Activated CD4-positive, alpha-beta T cell treated with anti-CD3 and anti-CD28 coated beads for 36 hours (primary cell): ENCODE measurements at places on chromosomes 3 and 15. TPM values are rescaled to one million over a fixed set of nuclear protein-coding genes. Genes with fewer than 3 reads are reported as not detected.
A peak's percentile ranks its signal among the peaks of the same experiment; 100 is the strongest.

The LTK gene
- 0.11 TPM for total RNA-seq

The ERICH6 gene
- total RNA-seq, result 0.58 TPM

The PCOLCE2 gene
- 0.39 TPM for total RNA-seq

The GOLGA8S gene
- not detected for total RNA-seq

The SERINC4 gene
- 0.46 TPM for total RNA-seq

The ZMYND10 gene
- 1.3 TPM for total RNA-seq

The UBE2E2 gene
- total RNA-seq, result 13.5 TPM

The NOX5 gene
- not detected for total RNA-seq

The TCTA gene
- 9.4 TPM for total RNA-seq

The GP9 gene
- total RNA-seq, result not detected

The A4GNT gene
- total RNA-seq, result not detected

The CDCP1 gene
- 3.7 TPM for total RNA-seq

The NUP210 gene
- 123 TPM for total RNA-seq

The GP5 gene
- total RNA-seq, result 0.39 TPM

The NPAP1 gene
- not detected for total RNA-seq

DNA sequence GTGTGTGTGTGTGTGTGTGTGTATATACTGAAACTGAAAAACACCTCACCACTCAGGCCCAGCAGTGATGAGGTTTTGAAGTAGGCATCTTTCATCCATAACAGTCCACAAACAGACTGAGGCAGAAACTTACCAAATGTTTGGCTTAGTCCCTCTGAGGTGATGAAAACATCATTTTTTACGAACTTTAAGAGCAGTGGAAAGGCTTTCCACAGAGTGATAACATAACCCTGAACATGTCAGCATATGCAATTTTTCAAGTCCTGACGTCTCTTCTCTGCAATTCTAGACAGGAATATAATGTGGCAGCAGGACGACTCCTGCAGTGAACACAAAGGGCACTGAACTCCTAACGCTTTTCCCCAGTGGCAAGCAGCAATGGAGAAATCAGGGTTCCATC lies 247.0 kb upstream of the THBS1 start:
- DNase-seq, result no peak

DNA sequence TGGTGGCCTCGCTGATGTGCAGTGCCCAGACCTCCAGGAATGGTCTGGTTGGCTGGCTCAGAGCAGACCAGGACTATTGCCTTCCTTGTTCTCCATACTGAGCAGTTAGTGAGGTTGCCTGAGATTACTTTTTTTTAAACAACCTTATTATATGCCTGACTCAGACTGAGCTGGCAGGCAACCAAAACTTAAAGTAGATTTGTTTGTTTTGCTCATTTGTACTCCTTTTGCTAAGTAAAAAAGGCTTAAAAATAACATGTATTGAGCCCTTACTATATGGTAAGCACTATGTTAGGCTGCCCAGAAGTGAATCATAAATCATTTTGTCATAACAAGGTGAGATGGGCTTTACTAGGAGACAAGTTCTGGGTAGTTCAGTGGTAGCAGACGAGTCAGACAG lies 92.4 kb downstream of the GHSR start:
- DNase-seq, result no peak

DNA sequence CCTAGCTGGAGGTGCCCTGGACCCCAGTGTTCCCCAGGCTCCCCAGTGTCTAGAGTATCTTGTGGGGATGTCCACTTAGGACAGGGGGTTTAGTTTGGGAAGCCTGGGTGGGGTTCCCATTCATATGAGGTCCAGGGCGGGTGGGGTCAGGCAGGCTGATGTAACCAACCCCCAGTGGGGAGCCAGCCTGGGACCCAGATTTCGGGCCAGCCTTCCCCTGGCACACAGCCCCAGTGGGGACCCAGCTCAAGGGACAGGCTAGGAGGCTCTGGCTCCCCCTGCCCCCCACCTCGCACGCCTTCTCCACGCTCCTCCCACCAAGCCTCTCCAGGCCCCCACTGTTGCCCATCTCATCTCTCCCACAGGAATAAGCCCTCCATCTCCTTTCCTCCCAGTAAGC lies 323.5 kb downstream of the UACA start:
- no peak for DNase-seq

GRCh38 chr15:64348455-64348854 lies 7.5 kb downstream of the CSNK1G1 start:
- no peak for DNase-seq

GRCh38 chr15:99037646-99038045 lies 30.1 kb upstream of the PGPEP1L start:
- no peak for DNase-seq

DNA sequence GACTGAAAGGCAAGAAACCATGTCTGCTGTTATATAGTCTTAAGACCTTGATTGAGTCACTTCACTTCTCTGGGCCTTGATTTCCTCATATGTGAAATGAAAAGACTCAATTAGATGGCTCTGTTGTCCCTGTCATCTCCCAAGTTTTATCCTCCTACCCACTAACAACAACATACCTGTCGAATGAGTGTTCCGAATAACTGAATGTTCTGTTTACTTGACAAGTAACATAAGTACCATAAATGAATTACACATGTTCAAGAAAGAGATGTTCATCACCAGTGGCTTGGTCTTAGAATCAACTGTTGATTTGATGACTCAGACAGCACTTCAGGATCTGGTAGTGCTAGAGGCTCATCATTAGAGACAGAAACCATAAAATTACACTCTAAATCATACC lies 311.7 kb downstream of the VPS13C start:
- no peak for DNase-seq

DNA sequence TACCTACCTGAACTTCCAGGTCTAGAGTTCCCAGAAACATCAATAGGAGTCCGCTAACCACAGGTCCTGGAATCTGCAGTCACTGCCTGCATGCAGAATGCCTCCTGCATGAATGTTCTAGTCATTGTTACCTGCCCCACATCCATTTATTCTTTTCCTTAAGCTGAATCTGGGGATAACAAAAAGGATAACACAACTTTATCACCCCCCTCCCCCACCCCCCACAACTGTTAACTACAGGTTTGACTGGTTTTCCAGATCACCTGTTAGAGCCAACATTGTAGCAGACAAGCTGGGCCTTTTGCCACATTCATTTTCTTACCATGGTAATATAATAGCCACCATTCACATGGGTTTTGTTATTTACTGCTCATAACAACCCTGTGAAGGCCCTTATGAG lies 4.6 kb upstream of the CTSH start:
- no peak for DNase-seq

DNA sequence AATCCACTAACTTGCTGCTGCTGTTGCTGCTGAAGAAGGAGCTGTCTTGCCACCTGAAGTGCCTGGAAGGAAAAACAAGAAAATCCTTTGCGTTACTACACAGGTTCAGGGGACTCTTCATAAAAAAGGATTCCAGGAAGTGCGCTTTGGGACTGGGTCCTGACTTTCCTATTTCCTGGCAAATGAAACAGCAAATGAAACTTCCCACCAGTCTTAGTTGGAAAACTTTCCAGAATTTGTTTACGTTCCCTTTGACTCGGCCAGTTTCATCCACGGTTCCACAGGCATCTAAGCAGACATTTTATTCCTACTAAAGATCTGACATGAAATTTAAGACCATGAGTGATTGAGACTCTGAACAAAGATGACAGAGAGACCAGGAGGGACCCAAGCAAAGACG lies 471.0 kb downstream of the FOXP1 start:
- no peak for DNase-seq

GRCh38 chr15:35548435-35548834 lies 2.5 kb upstream of the DPH6 start:
- DNase-seq, result no peak

- no peak for DNase-seq
These were observed 56.4 kb upstream of the KCNMB2 start for GRCh38 chr3:178479860-178480259.

- peak; percentile 55 for DNase-seq
These were observed 56.3 kb downstream of the APBA2 start for GRCh38 chr15:28942046-28942445.

DNA sequence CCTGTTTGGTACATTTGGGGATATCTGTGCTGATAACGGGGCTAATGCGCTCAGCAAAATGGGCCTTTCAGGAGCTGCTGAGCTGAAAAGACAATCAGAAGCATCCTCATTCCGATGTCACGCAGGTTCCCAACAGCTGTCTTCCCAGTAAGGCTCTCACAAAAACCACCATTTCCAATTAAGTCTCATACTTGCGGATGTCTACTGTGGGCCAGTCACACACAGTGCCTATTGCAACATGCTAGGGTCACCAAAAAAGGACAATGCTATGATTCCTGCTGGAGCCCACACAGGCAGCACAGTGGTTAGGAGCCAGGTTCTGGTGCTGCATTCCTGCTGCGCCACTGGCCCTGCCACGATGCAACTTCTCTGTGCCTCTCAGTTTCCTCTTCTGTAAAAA lies 16.4 kb upstream of the LDHAL6B start:
- no peak for DNase-seq

DNA sequence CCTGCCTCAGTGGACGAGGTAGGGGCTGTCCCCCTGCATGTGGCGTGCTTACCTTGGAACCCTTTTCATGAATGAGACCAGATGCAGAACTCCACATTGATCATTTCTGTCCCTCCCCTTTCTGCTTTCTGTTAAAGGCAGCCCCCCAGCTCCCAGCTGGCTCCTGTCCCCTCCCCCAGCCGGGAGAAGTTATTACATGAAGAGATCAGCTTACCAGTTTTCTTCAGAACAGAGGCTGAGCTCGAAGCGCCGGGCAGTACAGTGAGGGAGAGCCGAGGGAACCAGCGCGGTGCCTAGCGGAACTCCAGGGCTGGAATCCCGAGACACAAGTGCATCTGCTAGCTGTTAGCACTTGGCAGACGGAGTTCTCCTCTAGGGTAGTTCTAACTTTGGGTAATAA lies 263.3 kb upstream of the NR2E3 start:
- DNase-seq, result no peak

GRCh38 chr3:60919296-60919695 lies 332.0 kb downstream of the FHIT start:
- DNase-seq, result no peak

DNA sequence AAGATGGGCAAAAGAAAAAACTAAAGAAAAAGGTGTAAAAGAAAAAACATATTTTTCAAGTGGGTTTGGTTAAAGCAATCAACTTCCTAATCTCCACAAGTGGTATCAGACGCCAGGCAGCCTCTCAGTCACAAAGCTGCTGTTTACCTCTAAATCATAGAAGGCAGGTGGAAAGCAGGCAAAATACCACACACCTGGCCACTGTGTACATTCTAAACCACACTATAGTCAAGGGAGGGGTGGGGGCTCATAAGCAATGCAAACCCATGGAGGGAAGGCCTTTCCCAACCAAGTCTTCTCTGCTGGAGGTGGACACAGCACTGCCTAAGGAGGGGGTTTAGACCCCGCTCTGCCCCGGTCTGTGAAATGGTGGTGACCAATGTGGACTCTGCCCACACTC lies 50.4 kb downstream of the MCF2L2 start:
- DNase-seq, result no peak

- DNase-seq, result no peak
These were observed 552.9 kb downstream of the MECOM start for GRCh38 chr3:169110633-169111032.

GRCh38 chr3:141769221-141769894 lies 6.2 kb downstream of the GRK7 start:
- no peak for DNase-seq

DNA sequence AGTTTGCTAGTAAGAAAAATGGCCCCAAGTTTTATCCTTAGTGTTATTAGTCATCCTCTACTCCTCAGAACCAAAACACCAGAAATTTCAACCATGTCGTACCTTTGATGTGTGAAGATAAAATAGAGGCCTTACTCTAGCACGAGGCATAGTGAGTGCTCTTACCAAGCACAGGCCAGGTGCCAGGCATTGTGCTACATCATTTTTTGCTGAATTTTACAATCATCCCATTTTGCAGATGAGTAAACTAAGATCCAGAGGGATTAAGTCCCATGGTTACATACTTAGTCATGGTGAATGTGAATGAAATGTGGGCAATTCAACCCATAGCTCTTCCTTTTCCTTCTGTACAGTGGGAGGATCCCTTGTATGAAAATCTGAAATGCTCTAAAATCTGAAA lies 15.2 kb downstream of the LMCD1 start:
- no peak for DNase-seq

DNA sequence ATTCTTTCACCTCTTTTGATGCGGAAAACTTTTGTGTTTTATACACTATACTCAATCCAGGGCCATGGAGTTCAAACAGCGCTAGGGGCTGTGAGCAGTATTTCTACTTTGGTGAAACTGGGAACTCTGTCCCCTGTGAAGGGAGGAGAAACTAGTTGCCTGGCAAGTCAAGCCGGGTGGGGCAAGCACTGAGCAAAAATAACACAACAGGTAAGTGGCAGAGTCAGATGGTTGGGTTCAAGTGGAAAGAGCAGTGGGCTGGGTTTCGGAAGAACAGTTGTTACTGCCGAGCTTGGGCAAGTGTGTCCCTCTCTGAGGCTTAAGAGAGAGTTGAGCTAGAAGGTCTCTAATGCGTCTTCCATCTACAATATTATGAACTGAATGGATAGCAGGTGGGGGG lies 59.7 kb upstream of the ROPN1 start:
- no peak for DNase-seq

DNA sequence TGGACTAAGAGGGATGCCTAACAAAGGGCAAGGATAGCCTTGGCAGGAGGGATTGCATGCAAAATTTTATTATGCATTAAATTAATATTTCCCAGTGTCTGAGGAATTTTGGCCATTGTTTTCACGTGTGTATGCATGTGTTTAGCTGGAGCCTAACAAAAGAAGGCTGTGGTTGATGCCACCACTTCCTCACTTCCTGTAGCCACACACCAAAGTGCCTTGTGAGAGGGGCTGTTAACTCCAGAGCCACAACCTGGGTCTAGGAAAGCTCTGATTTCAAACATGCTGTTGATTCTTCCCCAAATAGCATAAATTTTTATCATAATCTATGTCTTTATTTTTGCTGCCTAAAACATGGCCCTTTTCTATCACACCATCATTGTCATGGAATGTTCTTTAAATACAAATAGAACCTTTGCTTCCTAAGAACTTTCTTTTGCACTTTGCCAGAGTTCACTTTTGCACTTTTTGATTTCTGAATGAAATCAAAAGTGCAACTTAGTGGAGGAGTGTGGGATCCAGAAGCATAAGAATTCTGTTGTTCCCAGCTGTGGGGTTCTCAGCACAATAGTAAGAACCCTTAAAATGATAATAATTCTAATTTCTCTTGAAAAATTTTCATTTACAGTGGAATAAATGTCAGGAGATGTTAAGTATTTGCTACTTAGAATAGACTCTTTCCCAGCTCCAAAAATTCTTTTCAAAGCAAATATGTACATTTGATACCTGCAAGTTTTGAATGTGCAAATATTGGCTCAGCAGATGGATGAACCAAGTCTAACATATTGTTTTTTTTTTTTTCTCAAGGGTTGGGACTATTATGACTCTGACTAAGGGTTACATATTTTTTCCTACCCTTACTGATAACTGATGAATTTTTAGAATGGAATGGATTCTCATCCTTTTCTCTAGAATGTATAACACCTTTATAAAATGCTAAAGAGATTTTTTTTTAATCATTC lies 35.6 kb upstream of the SPTSSB start:
- DNase-seq, result no peak
